Osteocyte (in vitro differentiated cells): ENCODE measurements at places on chromosomes 7 and 10. TPM values are rescaled to one million over a fixed set of nuclear protein-coding genes. Genes with fewer than 3 reads are reported as not detected.

Gene TPK1
- total RNA-seq, result 4.2 and 5.6 TPM in 2 replicates

Gene SAMD9L
- 16.8 and 17.6 TPM in 2 replicates for total RNA-seq

Gene FZD1
- 19.4 and 20.0 TPM in 2 replicates for total RNA-seq

Gene LCOR
- total RNA-seq, result 22.6 and 26.8 TPM in 2 replicates

Gene OR2A1
- not detected in 2 replicates for total RNA-seq

Gene PAPOLB
- 0.10 and 0.13 TPM in 2 replicates for total RNA-seq

Gene BHLHA15
- not detected in 2 replicates for total RNA-seq

Gene VIPR2
- 0.19 and 0.39 TPM in 2 replicates for total RNA-seq

Gene CYP2C19
- not detected in 2 replicates for total RNA-seq

Gene MRPL32
- total RNA-seq, result 46.5 and 49.0 TPM in 2 replicates

Gene AKR1C4
- total RNA-seq, result not detected in 2 replicates

Gene SFTPA1
- not detected in 2 replicates for total RNA-seq

Gene MNX1
- not detected in 2 replicates for total RNA-seq

Gene SHH
- total RNA-seq, result 0.08 and 0.11 TPM in 2 replicates

Gene STRIP2
- total RNA-seq, result 0.73 and 0.81 TPM in 2 replicates
